ENCODE measurements at places on chromosomes 4 and X.

DNA sequence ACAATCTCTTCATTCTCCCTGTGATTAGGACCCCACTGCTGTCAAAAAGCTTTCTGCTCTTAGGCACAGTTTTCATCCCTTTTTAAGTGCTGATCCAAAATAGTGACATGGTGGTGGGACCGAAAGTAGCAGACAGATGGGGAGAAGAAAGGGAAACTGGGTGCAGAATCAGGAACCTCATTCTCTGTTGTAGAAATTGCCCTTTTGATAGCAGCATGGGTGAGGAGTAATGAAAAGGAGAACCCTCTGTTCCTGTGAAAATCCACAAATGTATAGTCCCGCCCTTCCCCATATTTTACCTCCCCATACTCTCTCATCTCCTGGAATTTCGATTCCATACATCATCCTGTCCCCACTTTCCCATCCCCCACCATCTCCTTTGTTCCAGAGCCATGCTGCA lies 126.5 kb downstream of the STIM2 start:
- DNase-seq = no peak

- peak; percentile 94 for DNase-seq
These were observed 16.2 kb downstream of the ZFYVE28 start for GRCh38 chr4:2402048-2402842.

DNA sequence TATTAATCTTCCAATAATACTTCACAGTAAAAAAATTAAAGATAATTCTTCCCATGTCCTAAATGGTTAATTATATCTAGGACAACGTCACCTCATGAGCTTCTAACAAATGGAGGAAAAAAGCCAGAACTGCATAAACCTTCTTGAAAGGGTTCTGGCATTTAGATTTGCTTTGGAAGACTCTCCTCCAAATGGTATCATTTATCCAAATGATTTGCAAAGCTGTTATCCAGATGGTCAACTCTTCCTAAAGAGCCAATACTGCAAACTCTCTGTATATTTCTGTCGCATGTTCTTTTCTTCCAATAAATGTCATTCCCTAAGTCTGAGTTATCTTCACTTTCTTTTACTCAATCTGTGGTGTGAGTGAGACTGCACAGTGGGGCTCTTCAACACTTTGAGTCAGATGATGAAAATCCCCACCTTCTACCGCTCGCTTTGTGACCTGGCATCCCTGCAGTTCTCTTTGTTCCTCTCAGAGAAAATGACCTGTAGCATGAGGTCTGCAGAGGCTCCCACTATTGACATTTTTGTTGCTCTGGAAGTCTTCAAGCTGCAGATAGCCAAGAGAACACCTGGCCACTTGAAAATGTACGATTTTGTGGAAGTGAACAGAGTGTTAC lies 52.9 kb downstream of the TMEM150C start:
- DNase-seq = no peak

DNA sequence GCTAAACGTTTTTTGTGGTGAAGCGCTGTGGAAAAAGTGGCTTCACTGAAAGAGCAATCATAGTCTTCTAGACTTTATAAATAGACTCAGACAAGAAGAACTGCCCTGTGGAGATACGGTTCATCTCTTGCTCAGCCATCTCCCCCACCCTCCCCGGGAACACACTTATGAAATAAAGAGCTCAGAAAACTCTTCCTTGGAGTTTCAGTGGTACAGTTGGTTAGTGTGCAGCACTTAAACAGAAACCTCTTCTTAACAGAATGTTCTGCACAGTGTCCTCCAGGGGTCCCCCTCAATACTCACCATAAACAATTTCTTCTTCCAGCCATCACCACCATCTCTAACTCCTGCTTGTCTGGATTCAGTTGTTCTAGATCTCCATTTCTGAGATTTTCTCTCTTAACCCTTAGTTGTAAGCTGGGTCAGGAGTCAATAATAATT lies 313.0 kb downstream of the ARHGAP10 start:
- DNase-seq = no peak

DNA sequence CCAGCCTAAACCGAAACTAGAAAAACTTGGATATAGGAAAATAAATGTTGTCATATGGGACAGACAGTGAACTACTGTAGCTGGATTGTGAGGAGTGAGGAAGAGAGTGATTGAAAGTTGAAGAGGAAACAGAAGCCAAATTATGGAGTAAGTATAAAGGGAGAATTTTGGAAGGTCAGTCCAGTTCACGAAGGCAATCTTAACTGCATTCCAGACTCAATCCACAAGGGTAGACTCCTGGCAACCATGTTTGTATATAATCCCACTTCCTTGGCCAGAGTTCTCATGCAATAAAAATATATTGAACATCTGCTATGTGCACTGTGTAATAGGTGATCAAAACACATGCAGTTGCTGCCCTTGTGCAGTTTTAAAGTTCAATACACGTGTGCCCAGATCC lies 58.6 kb upstream of the CAMK2D start:
- no peak for DNase-seq

GRCh38 chrX:37717708-37718107 lies 32.1 kb downstream of the XK start:
- no peak for DNase-seq

DNA sequence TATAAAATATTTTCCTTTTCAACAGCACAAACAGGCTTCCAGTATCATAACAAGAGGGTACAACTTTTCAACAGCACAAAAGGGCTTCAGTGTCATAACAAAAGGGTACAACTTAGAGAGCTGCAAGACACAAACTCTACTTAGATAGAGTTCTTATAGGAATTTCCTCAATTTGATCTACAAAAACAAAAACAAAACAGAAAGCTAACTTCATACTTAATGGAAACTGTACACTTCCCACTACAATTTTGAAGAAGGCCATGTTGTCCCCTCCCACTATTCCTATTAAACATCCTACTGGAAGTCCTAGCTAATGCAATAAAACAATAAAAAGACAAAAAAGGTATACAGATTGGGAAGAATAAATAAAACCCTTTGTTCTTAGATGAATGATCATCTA lies 96.7 kb downstream of the CENPC start:
- DNase-seq = no peak

GRCh38 chrX:42680666-42681065 lies 97.3 kb downstream of the PPP1R2C start:
- peak; percentile 95 for DNase-seq

DNA sequence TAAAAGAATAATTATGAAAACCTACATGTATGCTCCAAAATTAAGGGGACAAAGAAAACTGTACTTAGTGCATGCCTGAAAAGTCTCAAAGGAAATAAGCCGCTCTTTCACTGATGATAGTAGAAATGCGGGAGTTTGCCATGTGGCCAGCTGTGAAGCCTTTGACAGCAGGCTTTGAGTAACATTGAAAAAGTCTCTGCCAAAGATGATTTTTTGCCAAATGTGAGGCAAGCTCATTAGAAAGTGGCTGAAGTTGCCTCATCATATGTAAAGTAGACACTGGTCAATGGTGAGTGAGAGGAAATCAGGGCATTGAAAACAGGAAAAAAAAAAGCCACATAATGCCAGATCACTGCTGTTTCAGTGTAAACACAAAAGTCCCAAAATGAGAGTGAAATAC lies 2360.1 kb downstream of the PCDH7 start:
- no peak for DNase-seq

DNA sequence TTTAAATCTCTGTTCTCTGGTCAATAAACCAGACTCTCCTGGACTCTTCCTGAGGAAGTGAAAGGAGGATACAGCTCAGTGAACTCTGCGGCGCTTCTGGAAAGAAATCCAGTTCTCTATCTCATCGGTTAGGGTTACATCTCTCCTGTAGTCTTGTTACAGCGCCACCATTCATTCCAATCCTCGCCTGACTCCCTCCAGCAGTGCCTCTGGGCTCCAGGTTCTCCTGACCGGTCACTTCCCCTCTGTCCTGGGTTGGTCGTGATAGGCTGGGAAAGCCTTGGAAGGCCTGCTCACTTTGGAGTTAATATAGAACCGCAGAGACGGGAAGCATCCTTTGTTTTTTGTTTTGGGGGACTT lies 97.0 kb upstream of the STOX2 start:
- DNase-seq = no peak

- peak; percentile 66 for DNase-seq
These were observed 13.3 kb downstream of the CETN2 start for GRCh38 chrX:152817078-152817764.
